ENCODE measurements at places on chromosomes 2 and 18.

- peak; percentile 23 for DNase-seq
Measured at GRCh38 chr2:10407841-10408648, 40.1 kb downstream of the ODC1 start.

- no peak for DNase-seq
Measured at GRCh38 chr2:66850376-66850775, 415.5 kb downstream of the MEIS1 start.

DNA sequence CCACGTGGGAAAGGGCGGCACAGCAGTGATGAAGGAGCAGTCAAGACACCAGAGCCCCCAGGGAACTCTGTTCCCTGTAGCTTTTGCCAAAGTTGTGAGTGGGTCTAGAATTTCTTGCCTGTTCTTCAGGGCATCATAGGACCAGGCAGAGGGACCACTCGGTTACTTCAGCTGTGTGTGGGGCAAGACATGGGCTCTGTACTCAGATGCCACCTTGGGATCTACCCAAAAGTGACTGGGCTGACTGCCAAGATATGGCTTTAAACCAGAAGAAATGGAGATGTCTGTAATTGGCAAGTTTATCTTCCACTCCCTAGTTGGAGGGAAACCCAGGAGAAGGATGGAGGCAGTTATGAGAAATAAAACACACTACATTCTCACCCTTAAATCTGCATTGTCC, 29.6 kb downstream of the KCNF1 start:
- DNase-seq = no peak

DNA sequence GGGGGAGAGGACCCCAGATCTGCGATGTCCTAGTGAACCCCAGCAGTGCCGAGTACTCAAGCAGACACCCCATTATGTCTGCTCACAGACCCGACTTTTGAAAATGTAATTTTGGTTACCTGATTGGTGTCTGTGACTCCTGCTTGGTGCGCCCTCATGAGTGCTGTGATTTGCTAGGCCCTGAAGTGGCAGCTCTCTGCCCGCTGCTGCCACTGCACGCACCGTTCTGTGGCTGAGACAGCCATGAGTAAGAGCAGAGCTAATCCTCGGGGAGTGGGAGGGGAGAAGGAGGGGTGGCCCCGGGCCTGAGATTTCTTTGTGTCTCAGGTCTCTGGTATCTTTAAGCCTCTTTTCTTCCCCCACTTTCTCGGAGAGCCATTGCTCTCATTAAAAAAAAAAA, 18.2 kb downstream of the FHOD3 start:
- no peak for DNase-seq

DNA sequence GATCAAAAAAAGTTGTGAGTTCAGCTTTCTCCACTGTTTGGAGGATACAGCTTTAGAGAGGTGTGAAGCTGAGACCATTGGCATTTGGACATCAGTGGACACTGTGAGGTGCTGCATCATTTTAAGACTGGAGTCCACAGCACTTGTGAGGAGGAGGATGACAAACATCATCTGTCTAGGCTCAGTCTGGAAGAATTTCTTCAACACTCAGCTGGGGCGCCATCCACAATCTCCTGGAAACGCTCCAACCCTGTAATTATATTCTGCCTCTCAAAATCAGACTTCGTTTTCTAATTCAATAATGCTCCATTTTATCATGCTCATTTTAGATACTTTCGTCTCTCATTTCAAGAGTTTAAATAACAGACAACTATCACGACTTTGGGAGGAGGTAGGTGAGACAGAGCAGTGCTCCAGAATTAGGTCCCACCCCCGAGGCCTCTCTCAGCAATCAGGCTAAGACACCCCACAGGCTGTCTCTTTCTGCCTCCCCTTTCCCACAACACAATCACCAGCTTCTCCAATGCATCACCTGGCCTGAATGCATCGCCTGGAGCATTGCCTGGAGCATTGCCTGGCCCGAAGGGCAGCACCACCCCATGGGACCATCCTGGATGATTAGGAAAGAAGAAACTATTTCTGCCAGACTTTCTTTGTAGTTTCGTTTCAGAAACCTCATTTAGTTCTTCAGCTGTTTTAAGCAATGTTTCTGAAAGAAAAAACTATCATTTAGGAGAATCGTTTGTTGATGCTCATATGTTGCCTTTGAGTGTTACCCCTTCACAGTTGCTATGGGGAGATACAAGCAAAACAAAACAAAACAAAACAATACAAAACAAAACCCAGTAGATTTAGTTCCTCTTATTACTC, 37.0 kb upstream of the DPP10 start:
- DNase-seq = no peak

DNA sequence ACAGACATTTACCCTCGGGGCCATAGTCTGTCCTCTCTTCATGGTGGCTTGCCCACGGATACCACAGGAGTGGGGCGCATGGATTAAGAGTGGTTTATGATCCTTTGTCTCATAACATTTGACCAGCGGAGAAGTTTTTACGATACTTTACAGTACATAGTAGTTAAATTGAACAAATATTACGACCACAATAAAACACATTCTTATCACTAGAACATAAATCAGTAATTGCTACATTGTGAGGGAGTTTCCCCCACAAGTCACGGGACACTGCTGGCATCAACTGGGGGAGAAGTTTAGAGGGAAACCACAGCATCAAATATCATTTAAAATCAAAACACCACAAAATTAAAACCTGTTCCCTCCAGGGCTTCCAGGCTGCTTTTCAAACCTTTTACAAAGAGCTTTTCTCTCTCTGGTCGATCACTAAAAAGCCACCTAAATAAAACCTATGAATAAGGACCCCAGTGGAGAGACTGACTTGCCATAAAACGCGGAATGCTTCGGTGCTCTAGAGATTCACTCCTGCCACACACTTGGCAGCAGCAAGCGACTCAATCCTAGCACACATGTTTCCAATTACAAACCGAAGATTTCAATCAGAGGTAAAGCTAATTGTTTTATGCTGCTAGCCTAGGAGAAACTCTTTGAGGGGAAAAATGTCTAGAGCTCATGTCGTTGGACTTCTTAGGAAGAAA, 173.7 kb upstream of the HNRNPA3 start:
- DNase-seq = no peak

DNA sequence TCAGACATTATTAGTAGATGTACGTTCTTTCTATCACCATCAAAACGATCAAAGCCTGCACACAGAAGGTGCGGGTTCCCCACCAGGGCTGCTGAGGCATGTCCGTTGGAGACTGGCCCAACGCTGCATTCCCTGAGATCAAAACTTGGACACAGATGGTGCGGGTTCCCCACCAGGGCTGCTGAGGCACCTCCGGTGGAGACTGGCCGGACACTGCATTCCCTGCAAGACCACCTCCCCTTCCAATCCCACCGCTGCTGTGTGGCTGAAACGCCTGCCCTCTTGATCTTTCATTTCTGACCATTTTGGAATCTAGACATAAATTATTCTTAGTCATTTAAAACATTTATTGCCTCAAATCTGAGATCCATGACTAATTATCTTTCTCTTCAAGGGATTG, 254.2 kb upstream of the SALL3 start:
- no peak for DNase-seq

DNA sequence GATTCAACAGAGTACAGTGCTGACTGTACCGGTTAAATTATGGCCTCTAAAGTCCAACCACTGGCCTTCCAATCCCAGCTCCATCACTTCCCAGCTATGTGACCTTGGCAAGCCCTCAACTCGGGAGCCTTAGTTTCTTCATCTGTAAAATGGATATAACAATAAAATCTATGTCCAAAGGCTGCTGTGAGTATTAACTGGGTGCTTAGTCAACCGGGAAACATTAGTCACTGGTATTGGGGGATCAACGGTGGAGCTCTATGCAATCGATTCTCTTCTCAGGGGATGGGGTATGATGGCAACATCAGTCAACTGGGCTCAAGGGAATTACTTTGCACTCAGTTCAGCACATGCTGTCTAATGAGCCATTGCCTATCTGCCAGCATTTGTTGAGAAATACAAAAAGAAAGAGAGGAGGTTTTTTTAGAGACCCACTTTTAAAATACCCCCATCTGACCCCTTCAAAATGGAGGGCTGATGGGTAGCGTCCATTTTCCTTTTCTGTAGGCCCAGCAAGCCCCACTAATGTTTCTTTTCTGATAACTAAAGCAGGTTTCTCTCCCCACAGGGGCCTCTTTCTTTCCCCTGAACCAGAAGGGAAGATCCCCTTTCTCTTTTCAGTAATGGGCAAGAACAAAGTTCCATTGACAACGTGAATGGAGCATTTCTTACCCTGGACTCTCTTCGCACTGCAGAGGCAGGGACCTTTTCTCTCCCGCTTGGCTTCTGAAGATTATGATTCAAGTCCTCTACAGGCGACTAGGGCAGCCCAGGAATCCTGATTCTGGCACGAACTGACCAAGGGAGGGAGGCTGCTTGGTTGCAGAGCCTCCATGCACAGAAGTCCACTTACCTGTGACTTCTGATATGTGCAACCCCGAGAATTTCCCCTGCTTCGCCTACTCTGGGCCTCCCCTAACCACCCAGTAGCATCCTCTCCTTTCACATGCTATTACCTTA, 8.7 kb upstream of the AGFG1 start:
- no peak for DNase-seq

DNA sequence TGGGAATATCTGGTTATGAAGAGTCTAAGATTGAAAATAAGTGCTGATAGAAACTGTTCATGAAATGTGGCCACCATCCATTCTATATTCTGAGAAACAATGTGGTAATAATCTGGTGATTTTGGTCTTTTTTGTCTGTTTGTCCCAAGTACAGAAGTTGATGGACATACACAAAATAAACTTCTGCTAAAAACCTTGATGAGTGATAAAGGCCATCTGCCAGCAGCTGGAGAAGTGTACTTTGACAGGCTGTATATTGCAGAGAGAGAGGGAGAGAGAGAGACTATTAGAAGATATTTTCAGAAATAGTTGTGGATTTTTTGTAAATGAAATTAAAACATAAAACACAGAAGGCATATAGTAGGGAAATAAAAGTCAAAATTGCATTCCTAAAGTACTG, 96.9 kb upstream of the NABP1 start:
- no peak for DNase-seq

DNA sequence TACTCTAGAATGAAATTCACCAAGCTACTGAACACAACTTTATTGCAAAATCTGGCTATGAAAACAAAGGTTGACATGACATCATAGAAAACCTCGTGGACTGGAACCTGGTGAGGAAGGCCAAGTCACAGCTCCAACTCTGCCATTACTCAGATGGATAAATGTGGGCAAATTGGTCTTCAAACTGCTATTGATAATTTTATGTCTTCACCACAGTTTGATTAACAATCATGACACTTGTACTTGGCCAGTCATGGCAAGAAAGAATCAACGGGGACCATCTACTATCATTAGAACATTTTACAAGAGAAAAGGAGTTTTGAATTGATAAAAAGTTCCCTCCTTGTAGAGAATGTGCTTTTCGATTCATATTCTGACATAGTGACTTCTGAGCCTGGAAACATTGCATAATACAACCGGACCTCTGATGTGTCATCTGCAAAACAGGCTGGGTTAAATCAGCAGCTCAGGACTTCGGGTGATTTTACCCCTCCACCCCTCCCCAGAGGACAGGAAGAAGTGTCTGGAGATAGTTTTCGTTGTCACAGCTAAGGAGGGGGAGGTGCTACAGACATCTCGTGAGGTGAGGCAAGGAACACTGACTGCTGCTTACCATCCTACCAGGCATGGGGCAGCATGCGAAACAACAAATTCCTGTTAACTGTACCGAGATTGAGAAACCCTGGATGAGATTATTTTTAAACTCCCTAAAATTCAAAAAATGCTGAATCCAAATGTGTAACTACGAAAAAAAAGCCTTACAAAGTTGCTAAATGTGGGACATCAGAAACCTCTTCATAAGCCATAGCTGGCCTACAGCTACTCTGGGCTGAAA, 8.4 kb downstream of the L3MBTL4 start:
- DNase-seq = no peak

- no peak for DNase-seq
Measured at GRCh38 chr2:43084699-43085091, 141.7 kb downstream of the ZFP36L2 start.

GRCh38 chr2:3768960-3769765, 65.8 kb downstream of the DCDC2C start:
- DNase-seq = no peak

GRCh38 chr2:206713746-206714145, 4.5 kb downstream of the DYTN start:
- no peak for DNase-seq

DNA sequence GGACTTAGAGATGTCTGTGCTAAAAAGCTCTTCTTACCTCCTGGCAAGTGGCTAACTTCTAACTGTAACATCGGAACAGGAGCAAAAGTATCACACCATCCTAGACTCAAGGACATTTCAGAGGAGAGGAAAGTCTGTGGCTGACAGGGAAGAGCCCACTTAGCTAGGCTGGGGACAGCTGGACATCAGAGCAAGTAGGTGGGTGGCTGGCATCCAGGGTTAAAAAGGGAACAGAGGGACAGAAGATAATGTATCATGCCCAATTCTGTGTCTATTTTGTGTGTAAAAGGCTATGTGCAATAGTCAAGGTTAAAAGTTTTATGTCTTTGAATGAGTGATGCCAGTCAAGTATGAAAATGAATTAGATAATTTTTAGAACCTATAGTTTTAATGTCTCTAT, 216.4 kb downstream of the GCA start:
- DNase-seq = no peak

GRCh38 chr18:49920731-49921130, 107.4 kb upstream of the ACAA2 start:
- DNase-seq = no peak

GRCh38 chr2:94994063-94994913, 31.2 kb upstream of the MAL start:
- DNase-seq = no peak

- no peak for DNase-seq
Measured at GRCh38 chr18:9570255-9570654, 44.1 kb downstream of the PPP4R1 start.

- no peak for DNase-seq
Measured at GRCh38 chr18:72995558-72995957, 127.8 kb upstream of the NETO1 start.

- no peak for DNase-seq
Measured at GRCh38 chr2:71789556-71790204, 336.3 kb downstream of the DYSF start.

Measured in stimulated activated CD8-positive, alpha-beta memory T cell treated with anti-CD3 and anti-CD28 coated beads, Interleukin-7, amount 100 ng/mL, for 1 hour (primary cell).